Peyer's patch (tissue), 4 donors: ENCODE measurements at places on chromosomes 3 and 15. TPM values are rescaled to one million over a fixed set of nuclear protein-coding genes. Genes with fewer than 3 reads are reported as not detected.

DNA sequence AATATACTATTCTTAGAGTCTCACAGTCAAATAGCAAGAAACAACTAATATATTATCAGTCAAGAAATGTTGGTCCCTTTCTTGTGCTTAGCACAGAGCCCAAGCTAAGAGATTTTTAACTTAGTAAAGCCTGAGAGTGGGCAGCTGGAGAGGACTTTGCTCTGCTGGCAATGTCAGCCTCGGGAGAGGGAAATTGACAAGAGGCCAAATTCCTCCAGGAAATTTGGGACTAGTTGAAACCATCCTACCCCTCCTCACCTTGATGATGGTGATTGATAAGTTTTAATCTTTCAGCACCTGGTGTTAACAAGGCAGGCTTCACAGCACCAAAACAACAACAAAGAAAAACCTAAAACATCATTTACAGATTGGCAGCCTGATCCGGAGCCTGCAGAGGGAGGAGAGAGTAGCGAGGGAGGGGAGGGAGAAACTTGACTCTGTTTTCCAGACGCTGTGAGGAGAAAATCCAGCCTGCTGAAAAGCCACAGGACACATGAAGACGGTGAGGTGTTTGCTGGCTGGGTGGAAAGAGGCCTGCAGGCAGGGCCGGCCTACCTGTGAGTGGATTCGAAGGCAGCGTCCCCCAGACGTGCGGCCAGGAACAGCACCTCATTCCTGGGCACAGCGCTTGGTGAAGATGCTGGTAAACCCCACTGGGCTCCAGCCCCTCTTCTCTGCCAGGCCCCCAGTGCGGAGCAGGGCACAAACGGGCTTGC, 150.9 kb downstream of the LRRC28 start:
- H3K27me3 ChIP-seq, result no peaks in the 10 kb centered on the region
- no peaks in the 10 kb centered on the region for H3K4me1 ChIP-seq
- H3K36me3 ChIP-seq, result no peaks in the 10 kb centered on the region
- H3K4me3 ChIP-seq, result no peak overlapping the region
- H3K27ac ChIP-seq, result no peak overlapping the region
- DNase-seq, result no peak

DNA sequence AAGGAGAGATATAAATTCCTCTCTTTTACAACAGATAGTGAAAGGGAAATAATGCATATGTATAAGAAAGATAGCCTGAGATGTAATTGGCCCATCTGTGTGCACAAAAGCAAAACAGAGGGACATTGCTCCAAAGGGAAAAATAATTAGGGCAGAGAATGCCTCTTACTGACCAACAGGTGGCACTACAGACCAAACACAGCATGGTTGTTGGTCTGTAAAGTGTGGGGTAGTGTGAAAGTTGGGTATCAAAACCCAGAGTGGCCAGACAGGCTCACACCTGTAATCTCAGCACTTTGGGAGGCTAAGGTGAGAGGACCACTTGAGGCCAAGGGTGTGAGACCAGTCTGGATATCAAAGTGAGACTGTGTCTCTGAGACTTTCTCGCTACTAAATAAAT, 4.5 kb upstream of the TLNRD1 start:
- DNase-seq, result no peak
- no peaks in the 10 kb centered on the region for H3K27me3 ChIP-seq
- no peaks in the 10 kb centered on the region for H3K36me3 ChIP-seq
- H3K4me3 ChIP-seq, result no peak overlapping the region
- H3K27ac ChIP-seq, result no peak overlapping the region

GRCh38 chr3:194957743-194958240, 272.1 kb downstream of the FAM43A start:
- no peak overlapping the region for H3K27ac ChIP-seq
- H3K27me3 ChIP-seq, result no peaks in the 10 kb centered on the region
- no peaks in the 10 kb centered on the region for H3K4me1 ChIP-seq
- no peak overlapping the region for H3K4me3 ChIP-seq
- no peak for DNase-seq

- H3K27ac ChIP-seq, result no peak overlapping the region
- no peak overlapping the region for H3K4me3 ChIP-seq
- H3K4me1 ChIP-seq, result no peaks in the 10 kb centered on the region
- H3K36me3 ChIP-seq, result no peaks in the 10 kb centered on the region
- H3K27me3 ChIP-seq, result no peaks in the 10 kb centered on the region
Observed at GRCh38 chr3:196108075-196108743, 26.3 kb upstream of the TFRC start.

DNA sequence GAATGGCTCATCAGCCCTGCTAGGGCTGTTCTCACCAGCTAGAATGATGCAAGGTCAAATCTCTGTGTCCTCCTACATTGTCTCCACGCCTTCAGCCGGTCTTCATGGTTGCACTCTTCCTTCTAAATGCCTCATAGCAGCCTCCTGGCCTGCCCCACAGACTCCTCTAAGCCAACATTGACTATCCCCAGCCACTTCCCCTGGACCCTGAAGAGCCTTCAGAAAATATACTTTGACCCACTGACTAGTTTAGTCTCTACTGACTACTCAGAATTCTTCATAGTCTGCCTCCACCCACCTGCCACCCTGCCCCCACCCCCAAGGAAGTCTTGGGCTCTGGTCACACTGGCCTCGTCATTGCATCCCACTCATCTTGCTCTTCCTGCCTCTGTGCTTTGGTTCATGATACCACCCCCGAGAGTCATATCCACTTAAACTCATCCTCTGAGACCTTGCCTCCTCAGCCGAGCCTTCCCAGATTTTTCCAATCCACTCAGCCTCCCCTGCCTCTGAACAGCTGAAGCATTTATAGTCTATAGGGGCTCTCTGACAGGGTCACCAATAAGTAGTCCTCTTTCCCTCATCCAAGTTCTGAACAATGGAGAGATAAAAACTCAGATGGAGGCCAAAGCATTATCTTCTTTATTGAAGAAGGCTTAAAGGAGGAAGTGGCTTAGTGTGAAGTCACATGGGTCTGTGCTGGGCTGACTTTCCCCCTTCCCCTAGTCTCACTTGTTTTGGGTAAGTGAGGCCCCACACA, 9.5 kb upstream of the DOCK3 start:
- no peaks in the 10 kb centered on the region for H3K27me3 ChIP-seq
- H3K36me3 ChIP-seq, result no peaks in the 10 kb centered on the region
- H3K4me1 ChIP-seq, result no peaks in the 10 kb centered on the region
- H3K4me3 ChIP-seq, result no peak overlapping the region
- H3K27ac ChIP-seq, result no peak overlapping the region

DNA sequence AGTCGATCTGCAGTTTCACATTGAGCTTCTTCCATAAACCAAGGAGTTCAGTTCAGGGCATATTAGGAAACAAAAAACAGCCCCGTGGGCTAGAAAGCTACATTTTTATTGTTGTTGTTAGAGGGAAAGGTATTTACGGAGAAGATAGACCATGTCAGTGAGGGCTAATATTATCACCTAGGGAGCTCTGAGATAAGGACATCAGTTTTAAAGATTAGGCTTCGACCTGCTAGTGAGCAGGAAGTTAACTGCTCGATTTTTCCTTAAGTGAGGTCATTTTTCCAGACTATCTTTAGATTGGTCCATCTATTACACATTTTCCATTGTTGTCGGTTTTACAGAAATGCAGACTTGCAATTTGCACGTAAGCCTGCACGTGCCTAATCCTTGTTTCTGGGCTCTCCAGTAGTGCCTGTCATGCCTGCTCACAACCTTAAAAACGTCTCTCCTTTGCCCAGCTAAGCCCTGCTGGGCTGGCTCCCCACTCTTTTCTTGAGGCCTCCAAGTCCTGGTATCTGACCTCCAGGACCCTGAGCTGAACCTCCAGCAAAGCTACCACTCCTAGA, 72.6 kb downstream of the MTHFS start:
- no peak overlapping the region for H3K4me3 ChIP-seq
- no peaks in the 10 kb centered on the region for H3K4me1 ChIP-seq
- no peak for DNase-seq
- no peaks in the 10 kb centered on the region for H3K36me3 ChIP-seq
- no peaks in the 10 kb centered on the region for H3K27me3 ChIP-seq

- H3K36me3 ChIP-seq, result no peaks in the 10 kb centered on the region
- no peak overlapping the region for H3K4me3 ChIP-seq
- H3K27me3 ChIP-seq, result no peaks in the 10 kb centered on the region
- no peaks in the 10 kb centered on the region for H3K4me1 ChIP-seq
- no peak overlapping the region for H3K27ac ChIP-seq
Observed at GRCh38 chr3:86420990-86421739, 569.8 kb downstream of the VGLL3 start.

DNA sequence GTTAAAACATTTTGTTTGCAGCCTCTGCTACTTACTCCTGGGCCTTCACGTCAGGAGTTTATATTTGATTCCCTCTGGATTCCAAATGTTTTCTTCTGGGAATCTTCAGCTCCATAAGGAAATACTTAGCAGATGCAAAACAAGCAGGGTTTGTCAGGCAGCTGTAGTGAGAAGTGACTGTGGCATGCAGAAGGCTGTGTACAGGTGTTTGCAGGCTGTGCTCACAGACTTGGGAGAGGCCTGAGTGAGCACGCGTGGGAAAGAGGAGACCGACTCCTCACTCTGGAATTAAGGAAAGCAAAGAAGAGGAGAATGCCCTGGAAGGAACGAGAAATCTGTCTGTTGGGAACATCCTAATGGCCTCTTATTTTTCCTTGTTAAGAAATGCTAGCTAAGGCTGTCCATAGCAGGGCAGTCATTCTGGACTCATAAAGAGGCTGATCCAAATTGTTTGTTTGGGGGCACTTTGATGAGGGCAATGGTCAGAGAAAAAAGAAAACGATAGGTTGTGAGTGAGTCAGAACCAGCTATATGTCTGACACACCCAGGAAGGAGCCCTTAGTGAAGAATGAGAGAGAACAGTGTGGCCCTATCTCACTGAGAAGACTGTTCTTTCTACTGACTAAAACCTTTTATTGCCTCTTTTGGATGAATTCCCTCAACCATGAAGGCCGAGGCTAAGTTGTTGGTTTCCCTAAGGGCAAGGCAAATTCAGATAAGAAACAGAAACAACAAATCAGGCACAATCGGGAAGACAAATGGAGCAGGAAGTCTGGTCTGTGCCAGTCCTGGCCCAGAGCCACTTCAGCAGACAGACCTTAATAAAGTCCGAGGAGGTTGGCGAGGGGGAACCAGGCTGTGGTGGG, 82.6 kb downstream of the TGFBR2 start:
- H3K27me3 ChIP-seq, result no peaks in the 10 kb centered on the region
- peaks cover 47% of the 10 kb centered on the region for H3K36me3 ChIP-seq
- H3K27ac ChIP-seq, result peak overlapping the region; percentile 77
- H3K4me3 ChIP-seq, result no peak overlapping the region
- no peak for DNase-seq
- H3K4me1 ChIP-seq, result no peaks in the 10 kb centered on the region

GRCh38 chr3:195263193-195263924, 7.6 kb downstream of the XXYLT1 start:
- H3K27ac ChIP-seq, result no peak overlapping the region
- H3K4me3 ChIP-seq, result no peak overlapping the region
- peaks cover 18% of the 10 kb centered on the region for H3K4me1 ChIP-seq
- H3K36me3 ChIP-seq, result no peaks in the 10 kb centered on the region
- H3K27me3 ChIP-seq, result no peaks in the 10 kb centered on the region

SNRPN gene
- 102 TPM for total RNA-seq

GOLGA6L7 gene
- not detected for total RNA-seq

TRNT1 gene
- 52.0 TPM for total RNA-seq

EIF4E3 gene
- 25.9 TPM for total RNA-seq

MRAS gene
- total RNA-seq, result 1.2 TPM

TERC gene
- total RNA-seq, result 66.7 TPM

LTF gene
- total RNA-seq, result 12.4 TPM
